ENCODE measurements at places on chromosomes 6 and 20. TPM values are rescaled to one million over a fixed set of nuclear protein-coding genes. Genes with fewer than 3 reads are reported as not detected.

Gene TCF15
- 3.1 TPM for total RNA-seq

Gene SYNE1
- 0.85 TPM for total RNA-seq

Gene KCNK5
- total RNA-seq: not detected

DNA sequence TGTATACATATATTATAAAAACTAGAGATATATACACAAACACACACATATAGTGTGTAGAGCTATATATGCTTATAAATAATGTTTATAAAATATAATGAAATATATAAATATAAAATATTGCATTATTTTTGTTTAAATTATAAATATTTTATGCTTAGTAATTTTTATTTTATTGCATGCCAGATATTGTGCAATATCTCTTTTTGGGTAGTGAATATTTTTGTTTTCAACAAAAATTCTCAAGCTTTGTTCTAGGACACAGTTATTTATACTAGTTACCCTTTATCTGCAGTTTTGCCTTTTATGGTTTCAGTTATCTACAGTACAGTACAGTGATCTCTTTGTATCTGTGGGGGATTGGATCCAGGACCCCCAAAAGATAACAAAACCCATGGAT is 52.2 kb downstream of the PFDN4 start:
- no peak for DNase-seq

GRCh38 chr6:136740050-136740974 is 52.0 kb downstream of the MAP3K5 start:
- DNase-seq: no peak

GRCh38 chr6:14656078-14656521 is 538.5 kb downstream of the CD83 start:
- DNase-seq: no peak

GRCh38 chr6:49835140-49835539 is 31.2 kb downstream of the CRISP1 start:
- no peak for DNase-seq

DNA sequence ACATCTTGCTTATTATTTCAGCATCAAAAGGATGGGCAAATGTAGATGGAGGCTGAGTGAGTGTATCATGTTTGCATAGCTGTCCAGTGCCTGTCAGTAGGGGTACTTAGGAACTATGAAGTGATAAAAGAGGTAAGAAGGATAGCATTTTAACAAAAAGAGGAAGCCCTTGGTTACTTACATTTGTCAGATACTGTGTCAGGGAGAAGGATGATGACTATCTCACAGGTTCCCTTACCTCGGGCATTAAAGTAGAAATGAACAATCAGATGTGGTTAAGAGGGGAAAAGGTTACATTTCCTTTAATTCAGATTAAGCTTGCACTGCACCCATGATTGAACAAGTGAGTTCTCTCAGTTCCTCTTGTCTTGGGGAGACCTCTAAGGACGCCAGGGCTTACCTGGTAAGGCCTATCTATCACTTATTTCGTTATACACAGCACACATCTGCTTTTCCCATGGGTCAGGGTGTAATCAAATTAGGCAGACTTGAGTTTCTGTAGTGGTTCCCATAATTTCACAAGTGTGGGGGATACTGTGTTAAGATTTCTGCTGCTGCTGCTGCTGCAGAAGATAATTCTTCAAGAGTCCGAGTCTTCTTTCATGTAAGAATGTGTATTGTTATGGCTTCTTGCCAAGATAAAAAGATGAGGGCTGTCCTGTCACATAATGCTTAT is 4.5 kb downstream of the FOXO3 start:
- DNase-seq: no peak

GRCh38 chr20:49990271-49990720 is 7.5 kb downstream of the SNAI1 start:
- peak; percentile 21 for DNase-seq

- DNase-seq: no peak
Measured at GRCh38 chr20:50693001-50693400, 1.7 kb upstream of the RIPOR3 start.

- no peak for DNase-seq
Measured at GRCh38 chr20:3706774-3707507, 5.5 kb downstream of the SIGLEC1 start.

DNA sequence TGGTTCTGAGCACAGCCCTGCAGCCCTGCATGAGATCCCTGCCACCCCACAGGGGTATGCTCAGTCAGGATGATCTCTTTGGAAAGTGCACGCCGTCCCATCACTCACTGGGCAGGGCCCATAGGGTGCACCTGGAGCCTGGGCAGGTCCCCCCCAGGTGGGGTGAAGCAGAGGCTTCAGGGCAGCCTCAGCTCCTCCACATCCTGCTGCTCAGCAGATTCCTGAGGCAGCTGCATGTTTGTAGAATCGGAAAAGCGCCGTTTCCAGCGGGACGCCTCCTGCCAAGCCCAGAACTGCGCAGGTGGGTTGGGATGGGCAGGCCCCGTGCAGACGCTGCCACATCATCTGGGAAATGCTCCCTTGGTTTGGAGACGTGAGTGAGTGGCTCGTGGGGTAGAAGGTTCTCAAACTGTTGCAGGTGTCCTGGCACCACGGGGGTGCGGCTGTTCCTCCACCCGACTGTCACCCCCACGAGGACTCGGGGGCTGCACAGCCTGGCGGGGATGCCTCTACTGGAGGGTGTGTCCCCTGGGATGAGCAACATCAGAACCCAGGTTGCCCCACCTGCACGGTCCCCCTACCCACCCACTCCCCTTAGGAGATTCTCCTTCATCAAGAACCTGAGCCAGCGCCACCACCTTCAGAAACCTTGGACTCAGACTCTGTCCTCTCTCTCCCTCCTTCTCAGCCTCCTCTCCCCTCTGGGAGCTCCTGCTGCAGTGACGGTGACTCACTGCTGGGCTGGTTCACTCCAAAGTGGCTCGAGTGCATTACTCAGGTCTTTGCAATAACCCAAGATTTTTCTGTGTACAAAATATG is 334.1 kb downstream of the TAF4 start:
- DNase-seq: no peak
